ENCODE measurements at places on chromosomes 5 and 9.

- H3K4me3 ChIP-seq = no peak overlapping the region
- H3K27me3 ChIP-seq = no peaks in the 10 kb centered on the region
- H3K36me3 ChIP-seq = no peaks in the 10 kb centered on the region
- H3K27ac ChIP-seq = no peak overlapping the region
- DNase-seq = no peak
These were observed 237.2 kb upstream of the CTNND2 start for GRCh38 chr5:12141496-12141895.

GRCh38 chr5:170523142-170523551 lies 19.3 kb downstream of the KCNIP1 start:
- H3K36me3 ChIP-seq = no peaks in the 10 kb centered on the region
- H3K27ac ChIP-seq = no peak overlapping the region
- DNase-seq = no peak
- H3K27me3 ChIP-seq = peaks cover 36% of the 10 kb centered on the region
- H3K4me3 ChIP-seq = no peak overlapping the region

- no peak overlapping the region for H3K4me3 ChIP-seq
- no peak overlapping the region for H3K27ac ChIP-seq
- no peaks in the 10 kb centered on the region for H3K27me3 ChIP-seq
- no peak for DNase-seq
- H3K36me3 ChIP-seq = no peaks in the 10 kb centered on the region
These were observed 7.7 kb downstream of the AQP3 start for GRCh38 chr9:33439731-33440130.

DNA sequence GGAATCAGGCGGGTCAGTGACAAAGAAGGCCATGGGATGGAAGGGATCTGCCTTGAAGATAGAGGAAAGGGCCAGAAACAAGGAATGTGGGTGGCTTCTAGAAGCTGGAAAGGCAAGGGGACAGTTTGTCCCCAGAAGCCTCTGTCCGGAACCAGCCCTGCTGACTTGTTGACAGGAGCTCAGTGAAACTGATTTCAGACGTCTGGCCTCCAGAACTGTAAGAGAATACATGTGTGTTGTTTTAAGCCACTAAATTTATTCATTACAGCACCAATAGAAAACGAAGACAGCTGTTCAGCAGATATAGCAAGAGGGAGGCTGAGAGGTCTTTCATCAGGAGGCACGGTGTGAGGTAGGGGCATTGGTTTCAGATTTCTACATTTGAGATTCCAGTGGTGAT lies 422.5 kb downstream of the KDM4C start:
- no peaks in the 10 kb centered on the region for H3K27me3 ChIP-seq
- no peak overlapping the region for H3K27ac ChIP-seq
- H3K4me1 ChIP-seq = peaks cover 4% of the 10 kb centered on the region
- H3K4me3 ChIP-seq = no peak overlapping the region
- no peaks in the 10 kb centered on the region for H3K36me3 ChIP-seq

DNA sequence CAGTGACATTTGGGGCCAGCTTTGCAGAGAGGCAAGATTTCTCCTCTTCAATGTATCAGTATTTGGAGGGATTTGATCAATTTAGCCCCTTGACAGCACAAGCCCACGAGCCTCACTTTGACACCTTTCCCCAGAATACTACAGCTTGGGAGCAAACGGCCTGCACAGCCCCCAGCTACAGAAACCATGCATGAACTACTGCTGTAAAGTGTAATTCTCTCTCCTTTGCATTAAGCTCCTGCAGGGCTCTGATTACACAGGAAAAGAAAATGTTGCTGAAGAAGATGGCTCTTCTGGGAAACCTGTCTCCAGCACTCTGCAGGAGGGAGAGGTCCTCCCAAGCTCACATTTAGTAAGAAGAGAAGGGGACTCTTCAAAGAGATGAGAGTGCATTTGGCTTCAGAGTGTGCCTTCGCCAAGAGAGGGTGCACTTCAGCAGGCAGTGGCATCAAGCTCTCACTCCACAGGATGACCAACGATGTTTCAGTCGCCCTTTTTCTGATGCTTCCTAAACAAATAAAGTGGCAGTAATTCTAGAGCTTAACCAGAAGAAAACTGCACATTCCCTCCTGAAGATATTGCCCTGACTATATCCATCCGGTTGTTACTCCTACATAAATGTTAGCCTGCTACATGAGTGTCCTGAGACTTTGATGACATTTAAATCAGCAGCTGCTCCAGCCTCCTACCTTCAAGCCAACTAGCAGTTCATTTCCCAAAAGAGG lies 272.2 kb downstream of the AUH start:
- no peaks in the 10 kb centered on the region for H3K4me1 ChIP-seq
- H3K27ac ChIP-seq = no peak overlapping the region
- peak; percentile 37 for DNase-seq

DNA sequence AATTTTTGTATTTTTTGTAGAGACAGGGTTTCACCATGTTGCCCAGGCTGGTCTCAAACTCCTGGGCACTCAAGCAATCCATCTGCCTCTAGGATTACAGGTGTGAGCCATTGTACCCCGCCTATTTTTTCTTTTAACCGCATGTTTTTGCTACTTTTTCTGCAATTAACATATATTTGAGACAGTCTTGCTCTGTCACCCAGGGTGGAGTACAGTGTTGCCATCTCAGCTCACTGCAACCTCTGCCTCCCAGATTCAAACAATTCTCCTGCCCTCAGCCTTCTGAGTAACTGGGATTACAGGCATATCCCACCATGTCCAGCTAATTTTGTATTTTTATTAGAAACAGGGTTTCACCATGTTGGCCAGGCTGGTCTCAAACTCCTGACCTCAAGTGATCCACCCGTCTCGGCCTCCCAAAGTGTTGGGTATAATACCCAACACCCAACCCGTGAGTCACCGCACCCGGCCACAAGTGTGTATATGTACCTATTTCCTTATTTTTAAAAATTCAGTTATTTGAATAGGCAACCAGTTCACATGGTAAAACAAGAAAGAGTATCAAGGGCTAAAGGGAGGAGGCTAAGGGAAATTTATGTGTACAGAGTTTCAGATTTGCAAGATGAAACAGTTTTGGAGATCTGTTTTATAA lies 13.3 kb downstream of the PHAX start:
- no peak for DNase-seq
- H3K4me1 ChIP-seq = no peaks in the 10 kb centered on the region
- H3K27ac ChIP-seq = no peak overlapping the region
- no peaks in the 10 kb centered on the region for H3K27me3 ChIP-seq
- no peak overlapping the region for H3K4me3 ChIP-seq

DNA sequence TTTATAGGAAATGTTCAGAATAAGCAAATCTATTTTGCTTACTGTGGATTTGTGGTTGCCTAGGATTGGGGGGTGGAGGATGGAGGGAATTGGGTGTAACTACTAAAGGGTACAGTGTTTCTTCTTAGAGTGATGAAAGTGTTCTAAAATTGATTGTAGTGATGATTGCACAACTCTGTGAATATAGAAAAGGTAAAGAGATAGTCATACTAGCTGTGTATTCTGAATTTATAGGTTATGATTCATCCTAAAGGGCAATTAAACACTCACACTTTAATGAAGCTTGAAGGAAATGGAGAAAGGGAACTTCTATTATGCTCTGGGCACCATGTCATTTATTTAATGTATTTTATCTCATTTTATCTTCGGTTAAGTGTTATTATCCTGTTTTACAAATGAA lies 9.9 kb downstream of the TXNDC8 start:
- H3K4me3 ChIP-seq = no peak overlapping the region
- no peaks in the 10 kb centered on the region for H3K4me1 ChIP-seq
- H3K36me3 ChIP-seq = no peaks in the 10 kb centered on the region
- H3K27me3 ChIP-seq = no peaks in the 10 kb centered on the region

DNA sequence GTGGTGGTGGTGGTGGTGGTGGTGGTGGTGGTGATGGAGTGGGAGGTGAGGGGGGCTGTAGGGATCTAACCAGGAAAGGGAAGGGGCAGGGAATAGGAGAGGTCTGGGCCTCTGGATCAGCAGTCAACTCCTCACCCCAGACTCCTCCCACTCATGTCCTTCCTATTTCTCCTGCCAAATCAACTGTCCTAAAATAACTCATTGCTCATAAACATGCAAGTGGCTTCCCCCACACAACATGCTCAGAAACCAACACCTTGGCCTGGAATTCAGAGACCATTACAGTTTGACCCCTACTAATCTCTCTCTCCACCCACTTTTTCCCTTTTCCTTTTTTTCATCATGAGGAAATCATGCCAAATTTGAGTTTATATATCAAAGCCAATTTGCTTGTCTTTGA lies 8.4 kb upstream of the FSD1L start:
- H3K36me3 ChIP-seq = peaks cover 6% of the 10 kb centered on the region
- H3K4me1 ChIP-seq = peaks cover 7% of the 10 kb centered on the region
- DNase-seq = no peak
- no peaks in the 10 kb centered on the region for H3K27me3 ChIP-seq

GRCh38 chr5:103474677-103475076 lies 87.9 kb downstream of the NUDT12 start:
- no peak overlapping the region for H3K27ac ChIP-seq
- H3K27me3 ChIP-seq = no peaks in the 10 kb centered on the region
- peaks cover 5% of the 10 kb centered on the region for H3K4me1 ChIP-seq
- no peaks in the 10 kb centered on the region for H3K36me3 ChIP-seq
- no peak overlapping the region for H3K4me3 ChIP-seq
- DNase-seq = no peak

DNA sequence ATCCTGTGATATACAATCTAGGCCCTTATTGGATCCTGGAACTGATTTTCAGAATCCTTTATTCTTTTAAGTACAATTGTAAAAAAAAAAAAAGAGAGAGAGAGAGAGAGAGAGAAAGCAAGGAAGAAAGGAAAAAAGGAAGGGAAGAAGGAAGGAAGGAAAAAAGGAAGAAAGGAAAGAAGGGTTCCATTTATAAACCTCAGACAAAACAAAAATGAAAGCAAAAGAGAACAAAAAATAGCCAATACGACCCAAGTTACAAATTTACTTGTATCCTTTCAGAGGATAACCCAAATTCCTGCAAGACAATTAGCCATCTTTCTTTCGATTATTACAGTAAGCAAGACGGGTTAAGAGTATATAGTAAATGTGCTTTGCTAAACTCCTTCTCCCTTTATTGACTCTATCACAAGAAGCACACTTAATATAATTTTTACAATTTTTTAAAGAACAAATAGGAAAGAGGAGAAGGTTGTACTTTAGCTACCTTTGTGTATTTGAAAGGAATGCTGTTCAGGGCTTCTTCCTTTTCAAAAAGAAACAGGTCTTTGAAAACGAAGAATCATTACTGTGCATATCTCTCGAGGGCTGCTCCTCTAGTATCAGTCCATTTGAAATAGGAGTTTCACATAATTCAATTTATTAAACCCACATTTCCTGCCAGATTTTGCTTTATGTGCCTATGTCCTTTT lies 543.3 kb downstream of the RAB3C start:
- no peaks in the 10 kb centered on the region for H3K4me1 ChIP-seq
- H3K27ac ChIP-seq = no peak overlapping the region

DNA sequence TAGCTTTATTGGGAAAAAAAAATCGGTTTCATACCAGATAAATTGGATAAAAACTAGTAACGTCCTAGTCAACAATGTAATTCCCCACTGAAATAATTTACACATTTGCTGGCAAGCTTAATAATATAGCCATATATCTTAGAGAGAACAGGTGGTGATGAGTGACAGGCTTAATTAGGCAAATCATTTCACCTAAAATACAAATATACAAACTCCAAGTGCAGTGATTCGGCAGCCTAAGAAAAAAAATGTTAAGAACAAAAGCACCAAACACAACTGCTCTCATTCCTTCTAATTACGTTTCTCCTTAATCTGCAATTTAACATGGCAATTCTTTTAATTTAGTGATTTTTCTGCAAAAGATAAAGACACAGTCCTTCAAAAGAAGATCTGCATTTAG lies 56.0 kb upstream of the SLC25A51 start:
- no peaks in the 10 kb centered on the region for H3K27me3 ChIP-seq
- peaks cover 11% of the 10 kb centered on the region for H3K4me1 ChIP-seq
- H3K4me3 ChIP-seq = no peak overlapping the region
- H3K36me3 ChIP-seq = peaks cover 11% of the 10 kb centered on the region

GRCh38 chr5:112004867-112005622 lies 248.1 kb upstream of the NREP start:
- no peaks in the 10 kb centered on the region for H3K36me3 ChIP-seq
- no peaks in the 10 kb centered on the region for H3K4me1 ChIP-seq
- no peak overlapping the region for H3K4me3 ChIP-seq
- H3K27me3 ChIP-seq = no peaks in the 10 kb centered on the region

DNA sequence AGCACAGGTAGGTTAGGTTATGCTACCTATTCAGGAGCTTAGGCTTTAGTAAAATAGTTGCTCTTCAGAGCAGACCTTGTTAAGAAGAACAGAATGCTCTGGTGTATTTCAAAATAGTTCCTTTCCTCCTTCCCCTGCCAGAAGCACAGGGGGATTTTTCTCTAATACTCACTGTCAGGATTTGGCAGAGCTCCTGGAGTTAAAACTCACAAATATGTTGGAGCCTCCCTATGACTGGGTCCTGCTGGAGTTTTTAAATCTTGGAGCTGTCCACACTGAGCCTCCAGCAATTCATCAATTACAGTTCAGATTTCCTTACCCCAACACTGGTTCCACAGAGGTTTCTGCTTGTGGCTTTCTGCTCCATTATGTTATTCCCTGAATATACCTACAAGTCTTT lies 1233.8 kb upstream of the WWC1 start:
- no peak overlapping the region for H3K4me3 ChIP-seq
- H3K4me1 ChIP-seq = no peaks in the 10 kb centered on the region
- no peaks in the 10 kb centered on the region for H3K27me3 ChIP-seq
- no peak overlapping the region for H3K27ac ChIP-seq
- no peak for DNase-seq
- no peaks in the 10 kb centered on the region for H3K36me3 ChIP-seq

DNA sequence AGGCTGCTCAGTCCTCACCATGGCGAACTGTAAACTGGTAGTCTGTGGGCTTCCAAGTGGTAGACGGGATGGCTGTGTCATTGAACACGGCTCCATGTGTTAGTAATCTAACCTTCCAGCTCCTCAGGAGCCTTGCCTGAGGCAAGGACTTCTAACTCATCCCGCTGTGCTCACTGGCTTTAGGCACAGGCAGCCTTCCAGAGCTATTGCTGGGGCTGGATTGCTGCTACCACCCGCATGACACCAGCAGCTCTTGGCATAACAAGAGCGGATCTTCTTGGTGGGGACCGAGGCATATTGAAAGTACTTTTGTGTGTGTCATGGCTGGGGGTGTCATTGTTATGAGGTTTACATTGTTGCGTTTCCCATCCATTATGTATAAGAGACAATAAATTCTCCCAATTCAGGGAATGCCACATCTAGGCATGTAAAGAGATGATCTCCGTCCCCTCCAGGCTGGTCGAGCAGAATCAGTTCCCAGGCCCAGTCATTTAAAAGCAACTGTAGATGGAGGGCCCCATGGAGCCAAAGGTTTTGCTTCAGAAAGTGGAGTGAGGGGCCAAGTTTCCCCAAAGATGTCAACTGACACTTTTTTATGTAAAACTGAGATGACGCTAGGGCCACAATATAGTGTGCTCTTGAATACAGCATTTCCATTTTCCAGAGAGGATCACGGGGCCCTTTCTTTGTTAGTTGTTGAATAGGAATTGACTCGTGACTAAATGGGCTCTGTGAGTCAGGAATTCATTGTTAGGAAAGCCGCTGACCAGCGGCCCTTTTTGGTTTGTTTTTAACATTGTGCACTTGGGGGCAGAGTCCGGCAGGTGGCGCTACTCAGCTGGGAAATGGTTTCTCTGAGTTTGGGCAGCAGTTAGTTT lies 759.5 kb downstream of the TAF11L14 start:
- no peaks in the 10 kb centered on the region for H3K4me1 ChIP-seq
- no peak overlapping the region for H3K4me3 ChIP-seq
- DNase-seq = peak; percentile 64
- no peaks in the 10 kb centered on the region for H3K36me3 ChIP-seq
- no peaks in the 10 kb centered on the region for H3K27me3 ChIP-seq
